ENCODE measurements at places on chromosomes 3 and 15.

GRCh38 chr3:169391672-169392071, 271.8 kb downstream of the MECOM start:
- DNase-seq = no peak

DNA sequence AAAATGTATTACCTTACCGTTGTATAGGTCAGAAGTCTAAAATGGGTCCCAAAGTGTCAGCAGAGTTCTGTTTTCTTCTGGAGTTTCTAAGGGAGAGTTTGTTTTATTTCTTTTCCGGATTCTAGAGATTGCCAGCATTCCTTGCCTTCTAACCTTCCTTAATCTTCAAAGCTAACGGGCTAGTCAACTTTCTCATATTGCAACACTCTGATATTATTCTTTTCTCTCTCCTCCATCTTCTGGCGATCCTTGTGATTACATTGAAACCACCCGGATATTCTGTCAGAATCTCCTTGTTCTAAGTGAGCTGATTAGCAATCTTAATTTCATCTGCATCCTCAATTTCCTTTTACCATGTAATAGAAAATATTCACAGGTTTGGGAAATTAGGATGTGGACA, 36.2 kb upstream of the AADACL2 start:
- no peak for DNase-seq

GRCh38 chr3:129599607-129600006, 6.9 kb downstream of the PLXND1 start:
- peak; percentile 57 for DNase-seq

GRCh38 chr3:71303627-71304200, 279.8 kb downstream of the FOXP1 start:
- DNase-seq = no peak
